Stimulated activated CD4-positive, alpha-beta T cell treated with anti-CD3 and anti-CD28 coated beads, TNF-alpha, amount 100 ng/mL, for 24 hours (primary cell): ENCODE measurements at places on chromosomes 7 and 10.

- no peak for DNase-seq
These were observed 139.5 kb upstream of the FZD8 start for GRCh38 chr10:35781643-35782035.

GRCh38 chr10:119316729-119317097, 109.3 kb downstream of the GRK5 start:
- DNase-seq: no peak

- DNase-seq: no peak
These were observed 127.1 kb downstream of the AOAH start for GRCh38 chr7:36597090-36597773.

DNA sequence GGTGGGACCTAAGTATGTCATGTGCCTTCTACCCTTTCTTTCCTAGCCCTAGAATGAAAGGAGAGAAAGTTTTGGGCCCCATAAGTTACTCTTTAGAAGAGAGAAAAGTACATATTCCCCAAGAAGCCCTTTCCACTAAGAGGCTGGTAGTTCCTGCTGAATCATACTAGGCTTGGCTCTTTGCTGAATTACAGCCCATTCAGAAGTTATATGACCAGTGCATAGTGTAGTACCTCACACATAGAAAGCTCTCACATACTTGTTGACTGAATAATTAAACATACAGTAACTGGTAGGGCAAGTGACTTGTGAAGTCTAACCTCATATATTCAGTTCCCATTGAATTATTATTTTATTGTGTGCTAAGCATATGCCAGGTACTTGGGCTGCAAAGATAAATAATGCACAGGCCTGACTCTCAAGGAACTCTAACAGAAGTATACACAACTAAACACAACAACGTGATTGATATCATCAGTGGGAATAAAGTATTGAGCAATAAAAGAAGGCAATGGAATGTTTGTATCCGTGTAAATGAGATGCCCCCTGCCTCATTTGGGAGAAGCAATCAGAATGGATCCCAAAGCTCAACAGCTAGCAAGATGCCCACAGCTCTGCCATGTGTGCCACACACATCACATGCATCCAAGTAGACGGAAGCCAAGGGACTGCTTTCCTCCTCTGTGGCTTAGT, 38.9 kb upstream of the UBN2 start:
- DNase-seq: no peak

GRCh38 chr7:45682358-45682735, 108.2 kb downstream of the ADCY1 start:
- no peak for DNase-seq

DNA sequence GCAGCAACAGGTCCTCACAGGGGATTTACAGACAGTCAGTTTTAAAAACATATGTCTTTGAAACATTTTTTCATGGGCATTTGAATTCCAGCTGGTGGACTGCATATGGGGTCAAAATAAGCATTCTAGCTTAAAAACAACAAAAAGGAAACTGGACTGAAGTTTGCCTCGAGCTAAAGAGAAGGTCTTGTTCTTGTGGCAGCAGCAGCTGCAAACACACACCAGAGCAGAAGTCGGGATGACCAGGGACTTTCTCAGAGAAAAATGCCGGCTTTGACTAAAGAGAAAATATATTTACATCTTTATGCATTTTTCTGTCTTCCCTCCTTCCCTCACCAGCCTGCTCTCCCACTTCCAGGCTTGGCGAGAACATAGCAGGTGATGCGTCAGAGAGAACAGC, 361.4 kb downstream of the CXCL12 start:
- DNase-seq: no peak

DNA sequence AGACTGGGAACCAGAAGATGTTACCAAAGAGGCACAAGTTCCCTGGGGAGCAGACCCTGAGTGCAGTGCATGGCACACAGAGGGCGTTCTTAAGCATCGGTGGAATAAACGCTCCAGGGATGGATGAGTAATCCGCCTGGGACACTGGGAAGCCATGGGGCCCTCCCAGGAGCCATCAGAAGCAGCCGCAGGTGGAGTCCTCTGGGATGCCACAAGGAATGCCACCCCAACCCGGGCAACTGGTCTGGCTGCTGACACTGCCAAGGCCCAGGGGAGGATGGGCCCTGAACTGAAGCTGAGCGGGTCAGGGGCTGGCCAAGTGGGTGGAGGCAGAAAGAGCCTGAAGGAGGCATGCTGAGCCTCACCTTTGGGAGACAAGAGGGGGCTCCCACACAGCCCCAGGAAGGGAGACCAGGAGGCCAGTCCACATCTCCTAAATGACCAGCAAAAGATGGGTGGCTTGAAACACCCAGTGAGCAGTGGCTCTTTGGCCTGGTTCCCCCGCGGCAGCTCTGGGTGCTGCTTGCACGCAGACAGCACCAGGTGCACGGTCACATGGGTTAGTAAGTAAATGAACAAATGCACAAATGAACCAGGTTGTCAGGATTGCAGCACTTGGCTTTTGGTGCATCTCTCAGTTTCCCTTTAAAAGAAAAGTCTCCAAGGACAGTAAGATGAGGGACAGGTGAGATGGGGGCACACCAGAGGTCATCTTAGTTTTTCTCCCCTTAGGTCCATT, 141.3 kb upstream of the ZMIZ1 start:
- no peak for DNase-seq

- no peak for DNase-seq
These were observed 43.4 kb downstream of the DNMBP start for GRCh38 chr10:99966306-99966705.

- DNase-seq: no peak
These were observed 120.9 kb upstream of the TMEM106B start for GRCh38 chr7:12089951-12090756.

- DNase-seq: no peak
These were observed 10.8 kb downstream of the NKX6-2 start for GRCh38 chr10:132774902-132775863.

- DNase-seq: no peak
These were observed 27.5 kb downstream of the VIM start for GRCh38 chr10:17255512-17255911.

- no peak for DNase-seq
These were observed 55.8 kb downstream of the PARD3 start for GRCh38 chr10:34759161-34759836.

GRCh38 chr7:28806841-28807240, 151.3 kb downstream of the TRIL start:
- no peak for DNase-seq

GRCh38 chr7:143408686-143409561, at the start of gene EPHA1:
Gene EPHA1, minus strand, starts transcription at chr7:143408856. Its CDS starts 51 bp downstream, at chr7:143408805.
- DNase-seq: no peak

DNA sequence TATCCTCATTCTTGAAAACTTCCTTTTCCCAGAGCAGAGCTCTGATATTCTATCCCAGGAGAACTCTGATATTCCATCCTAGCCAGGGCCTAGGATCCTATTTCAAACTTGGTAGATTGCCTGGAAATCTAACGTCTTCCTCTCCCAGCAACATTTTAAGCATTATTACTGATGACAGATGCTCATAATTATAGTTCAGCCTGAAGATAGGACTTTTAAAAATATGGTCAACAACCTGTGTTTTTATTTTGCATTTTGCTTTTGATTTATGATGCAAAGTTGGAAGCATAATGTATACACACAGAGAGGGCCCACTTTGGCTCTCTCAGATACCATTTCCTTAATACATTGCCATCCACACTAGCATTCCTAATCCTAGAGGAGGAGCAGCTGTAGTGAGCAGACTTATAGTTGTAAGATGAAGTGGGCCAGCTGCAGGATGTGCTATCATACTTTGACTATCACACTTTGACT, 457.4 kb upstream of the TPK1 start:
- DNase-seq: no peak

DNA sequence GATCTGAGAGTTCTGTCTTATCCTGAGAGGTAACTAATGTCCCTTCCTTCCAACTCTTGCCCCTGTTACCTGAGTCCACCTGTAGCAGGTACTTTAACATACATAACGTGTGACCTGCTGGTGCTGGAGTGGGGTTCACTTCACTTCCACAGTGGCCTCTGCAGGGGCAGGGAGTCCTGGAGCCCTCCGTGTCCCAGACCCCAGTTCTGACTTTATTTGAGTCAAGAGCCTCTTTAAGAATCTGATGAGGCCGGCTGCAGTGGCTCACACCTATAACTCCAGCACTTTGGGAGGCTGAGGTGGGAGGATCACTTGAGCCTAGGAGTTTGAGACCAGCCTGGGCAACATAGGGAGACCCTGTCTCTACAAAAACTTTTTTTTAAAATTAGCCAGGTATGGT, 117.0 kb upstream of the RET start:
- DNase-seq: no peak

DNA sequence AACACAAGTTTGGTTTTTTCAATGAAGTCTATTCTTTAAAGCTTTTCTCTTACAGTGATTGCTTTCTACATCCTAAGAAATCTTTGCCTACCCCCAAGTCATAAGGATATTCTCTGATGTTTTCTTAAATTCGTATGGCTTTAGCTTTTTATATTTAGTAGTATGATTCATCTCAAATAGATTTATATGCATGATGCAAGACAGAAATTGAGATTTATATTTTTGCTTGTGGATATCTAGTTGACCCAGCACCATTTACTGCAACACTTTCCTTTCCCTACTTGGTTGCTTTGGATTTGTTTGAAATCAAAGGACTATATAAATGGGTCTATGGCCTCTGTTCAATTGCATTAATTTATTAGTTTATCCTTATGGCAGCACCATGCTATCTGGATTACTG, 113.9 kb downstream of the ZNF438 start:
- DNase-seq: no peak

- DNase-seq: no peak
These were observed 136.3 kb downstream of the SORCS1 start for GRCh38 chr10:107028236-107028635.

DNA sequence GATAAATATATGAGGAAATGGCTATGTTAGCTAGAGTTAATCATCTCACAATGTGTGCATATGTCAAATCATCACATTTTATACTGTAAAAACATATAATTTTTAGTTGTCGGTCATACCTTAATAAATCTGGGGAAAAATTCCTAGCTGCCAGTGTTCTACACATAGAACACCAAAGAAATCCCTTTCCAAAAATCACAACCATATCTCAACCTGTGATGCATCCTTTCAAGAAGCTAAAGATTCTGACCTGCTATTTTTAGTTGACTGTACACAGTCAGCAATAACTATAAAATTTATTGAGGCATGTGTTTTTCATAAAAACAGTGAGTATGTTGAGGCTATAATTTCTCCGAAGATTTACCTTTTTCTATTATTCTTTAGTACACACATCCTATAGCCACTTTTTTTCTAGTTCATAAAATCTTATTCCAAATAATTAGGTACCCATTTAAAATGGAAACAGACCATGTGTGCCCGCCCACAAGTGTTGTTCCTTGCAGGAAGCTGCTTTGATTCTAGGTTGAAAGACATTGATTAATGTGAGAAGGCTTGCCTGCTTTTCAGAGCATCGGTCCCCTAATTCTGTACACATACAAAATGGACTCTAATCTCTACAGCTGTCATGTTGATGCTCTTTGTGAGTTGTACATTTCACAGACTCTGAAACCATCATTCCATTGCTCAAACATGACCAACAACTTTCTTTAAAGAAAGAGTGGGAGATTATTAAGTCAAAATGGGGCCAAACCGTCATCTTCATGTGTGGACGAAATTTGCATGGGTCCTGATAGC, 117.5 kb upstream of the LRRN3 start:
- DNase-seq: no peak

DNA sequence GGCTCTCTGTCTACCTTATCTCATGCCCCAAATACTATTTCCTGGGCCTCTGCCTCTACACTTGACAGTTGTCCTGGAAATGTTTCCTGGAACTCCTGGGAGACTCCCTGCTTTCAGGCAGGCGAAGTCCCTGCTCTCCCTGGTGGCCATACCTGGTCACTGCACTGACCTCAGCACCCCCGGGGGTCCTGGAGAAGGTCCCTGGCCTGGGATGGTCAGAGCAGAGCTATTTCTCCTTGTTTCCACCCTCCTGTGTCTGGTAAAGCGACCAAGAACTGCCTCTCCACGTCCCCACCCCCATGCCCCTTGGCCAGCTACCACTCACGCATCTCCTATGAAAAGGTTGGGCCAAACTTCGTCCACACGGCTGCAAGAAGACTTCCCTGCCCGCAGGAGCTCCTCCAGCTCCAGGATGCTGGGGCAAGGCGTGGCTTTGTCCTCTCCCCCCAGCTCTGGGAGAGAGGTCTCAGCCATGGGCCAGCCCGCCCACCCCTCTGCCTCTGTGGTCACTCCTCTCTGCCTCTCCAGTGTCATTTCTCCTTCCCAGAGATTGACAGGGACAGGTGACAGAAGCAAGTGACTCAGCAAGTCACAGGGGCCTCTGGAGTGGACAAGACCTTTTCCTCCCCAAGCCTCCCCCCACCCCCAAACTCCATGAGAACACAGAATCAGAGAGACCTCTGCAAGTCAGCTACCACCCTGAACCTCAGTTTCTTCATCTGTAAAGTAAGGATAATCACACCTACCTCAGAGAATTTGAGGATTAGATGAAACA, 2.6 kb upstream of the SAMD8 start:
- no peak for DNase-seq

GRCh38 chr10:21688870-21689269, 154.8 kb downstream of the MLLT10 start:
- no peak for DNase-seq

GRCh38 chr10:1611936-1612550, 125.3 kb downstream of the ADARB2 start:
- no peak for DNase-seq

GRCh38 chr7:122123746-122124145, 20.3 kb downstream of the AASS start:
- DNase-seq: no peak

- DNase-seq: no peak
These were observed 145.1 kb downstream of the KCNMA1 start for GRCh38 chr10:77492368-77492994.

DNA sequence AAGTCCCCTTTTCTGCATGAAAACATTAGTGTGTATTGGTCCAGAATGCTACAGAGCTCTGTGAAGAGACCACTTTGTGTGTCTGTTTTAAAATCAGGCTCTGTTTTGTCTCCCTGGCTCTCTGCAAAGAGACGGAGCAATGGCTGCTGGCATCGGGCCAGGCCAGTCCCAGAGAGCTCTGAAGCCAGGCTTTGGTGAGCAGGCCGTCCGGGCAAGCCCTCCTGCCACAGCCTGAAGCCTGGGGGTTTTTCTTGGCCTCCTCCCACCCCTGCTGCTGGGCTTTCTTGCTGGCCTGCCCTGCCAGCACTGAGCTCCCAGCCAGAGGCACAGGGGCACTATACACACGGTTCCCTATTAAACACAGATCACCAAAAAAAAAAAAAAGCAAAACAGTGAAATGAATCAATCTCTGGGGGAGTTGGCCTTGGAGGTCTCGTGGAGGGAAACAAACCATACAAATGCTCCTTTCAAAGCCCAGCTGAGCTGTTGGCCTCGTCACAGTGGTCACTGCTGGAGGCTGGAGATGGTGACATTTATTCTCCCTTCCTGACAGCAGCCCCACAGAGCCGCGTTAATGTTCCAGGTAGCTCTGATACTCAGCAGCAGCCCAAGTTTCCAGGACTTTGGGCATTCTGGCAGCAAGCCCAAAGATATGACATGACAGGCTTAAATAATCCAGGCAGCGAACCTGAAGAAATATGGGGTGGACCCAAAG, 237.2 kb downstream of the TCF7L2 start:
- DNase-seq: no peak

GRCh38 chr7:15967551-15967950, 281.1 kb upstream of the MEOX2 start:
- DNase-seq: no peak

GRCh38 chr10:4470231-4470835, 355.7 kb upstream of the AKR1E2 start:
- no peak for DNase-seq

GRCh38 chr10:22308390-22308789, 7.8 kb upstream of the COMMD3 start:
- no peak for DNase-seq
